ENCODE measurements at places on chromosomes 2 and 18.

GRCh38 chr18:23316988-23317387 lies 136.1 kb upstream of the RIOK3 start:
- no peaks in the 10 kb centered on the region for H3K27me3 ChIP-seq
- H3K4me3 ChIP-seq: no peak overlapping the region
- H3K4me1 ChIP-seq: no peaks in the 10 kb centered on the region
- H3K27ac ChIP-seq: no peak overlapping the region
- H3K36me3 ChIP-seq: no peaks in the 10 kb centered on the region

- no peaks in the 10 kb centered on the region for H3K4me1 ChIP-seq
- no peak for DNase-seq
- no peak overlapping the region for H3K4me3 ChIP-seq
These were observed 9.2 kb downstream of the SGPP2 start for GRCh38 chr2:222433332-222434173.

DNA sequence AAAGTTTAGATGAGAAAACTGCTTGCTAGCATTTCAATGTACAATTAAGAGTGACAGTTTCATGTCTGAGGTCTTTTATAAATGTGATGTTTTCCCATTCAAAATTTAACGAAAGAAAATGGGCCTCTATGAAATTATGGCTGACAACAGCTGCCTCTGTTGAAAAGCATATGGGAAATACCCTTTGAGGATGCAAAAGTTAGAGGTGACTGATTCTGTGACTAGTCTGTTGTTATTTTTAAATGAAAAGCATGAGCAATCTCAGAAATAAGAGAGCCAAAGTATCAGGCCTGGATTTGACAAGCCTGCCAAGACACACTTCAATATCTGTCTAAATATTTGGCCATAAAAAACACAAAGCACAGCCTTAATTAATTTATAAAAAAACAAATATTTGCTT lies 580.8 kb downstream of the ERBB4 start:
- no peak for DNase-seq
- no peaks in the 10 kb centered on the region for H3K4me1 ChIP-seq
- H3K36me3 ChIP-seq: no peaks in the 10 kb centered on the region
- no peak overlapping the region for H3K27ac ChIP-seq
- H3K4me3 ChIP-seq: no peak overlapping the region
- H3K27me3 ChIP-seq: no peaks in the 10 kb centered on the region

DNA sequence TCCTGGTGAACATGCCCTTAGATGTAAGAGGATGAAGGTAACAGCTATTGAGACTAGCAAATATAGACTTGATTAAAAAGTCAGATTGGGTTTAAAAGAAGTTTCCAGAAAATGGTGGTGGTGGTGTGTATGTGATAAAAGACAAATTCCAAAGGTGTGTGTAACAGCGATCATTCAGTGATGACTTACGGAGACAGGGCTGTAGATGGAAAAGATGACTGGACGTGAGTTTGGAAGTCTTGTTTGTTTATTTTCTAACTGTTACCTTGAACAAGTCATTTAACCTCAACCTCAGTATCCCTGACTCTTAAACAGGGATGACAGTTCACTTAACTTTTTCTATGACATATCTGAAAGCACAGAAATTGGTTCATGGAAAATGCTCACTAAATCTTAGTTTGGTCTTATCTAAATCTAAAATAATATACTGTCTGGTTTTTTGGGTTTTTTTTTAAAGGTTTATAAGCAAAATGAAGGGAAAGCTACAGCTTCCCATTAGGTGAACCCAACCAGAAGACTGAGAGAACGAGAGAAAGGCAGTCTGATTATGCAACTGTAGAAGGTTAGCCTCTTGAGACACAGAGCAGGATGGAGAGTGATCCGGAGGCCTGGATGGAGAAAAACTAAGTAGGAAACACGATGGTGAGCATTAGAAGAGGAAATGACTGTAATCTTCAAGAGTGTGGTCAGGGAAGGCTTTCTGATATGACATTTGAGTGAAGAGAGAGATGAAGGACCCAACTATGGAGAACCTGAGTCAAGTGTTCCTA lies 71.9 kb downstream of the TCF4 start:
- no peak overlapping the region for H3K4me3 ChIP-seq
- no peaks in the 10 kb centered on the region for H3K27me3 ChIP-seq
- no peak for DNase-seq
- no peaks in the 10 kb centered on the region for H3K36me3 ChIP-seq
- H3K4me1 ChIP-seq: peaks cover 5% of the 10 kb centered on the region

DNA sequence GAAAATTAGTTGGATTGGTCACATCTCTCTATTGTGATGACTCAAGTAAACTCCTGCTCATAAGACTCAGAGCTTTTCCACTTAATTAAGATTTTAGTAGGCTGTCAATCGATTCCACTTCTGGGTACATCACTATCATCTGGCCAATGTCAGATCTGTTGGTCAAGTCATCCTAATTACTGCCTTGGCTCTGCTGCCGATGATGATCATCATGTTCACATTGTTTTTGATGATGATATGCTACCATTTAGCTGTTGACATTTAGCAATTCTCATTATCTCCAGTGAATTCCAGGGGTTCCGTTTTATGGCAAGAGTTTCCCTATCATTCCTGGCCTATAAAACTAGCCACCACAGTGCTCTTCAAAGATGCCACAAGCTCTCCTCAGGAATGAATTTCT lies 253.4 kb downstream of the IKZF2 start:
- DNase-seq: no peak
- H3K4me1 ChIP-seq: no peaks in the 10 kb centered on the region

- H3K27me3 ChIP-seq: no peaks in the 10 kb centered on the region
- no peaks in the 10 kb centered on the region for H3K4me1 ChIP-seq
- no peak overlapping the region for H3K27ac ChIP-seq
- no peaks in the 10 kb centered on the region for H3K36me3 ChIP-seq
- no peak overlapping the region for H3K4me3 ChIP-seq
- no peak for DNase-seq
These were observed 127.9 kb upstream of the NOL4 start for GRCh38 chr18:34352385-34353163.

DNA sequence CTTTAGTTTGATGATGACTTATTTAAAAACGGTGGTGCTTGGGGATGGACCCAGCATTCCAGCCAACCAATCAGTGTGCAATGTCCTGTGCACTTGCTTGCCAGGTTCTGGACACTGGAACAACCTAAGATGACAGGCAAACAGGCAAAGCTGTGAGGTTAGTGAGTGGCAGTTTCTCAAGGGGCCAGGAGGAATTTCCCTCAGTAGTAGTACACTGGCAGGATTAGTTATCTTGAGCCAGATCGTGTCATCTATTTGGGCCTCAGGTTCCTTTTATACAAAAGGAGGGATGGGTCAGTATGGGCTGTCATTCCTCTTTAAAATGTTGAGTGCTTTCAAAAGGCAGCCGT lies 26.6 kb downstream of the MAP4K4 start:
- H3K4me1 ChIP-seq: peaks cover 33% of the 10 kb centered on the region
- H3K27ac ChIP-seq: no peak overlapping the region

Measured in upper lobe of right lung (tissue), 1 donor.